ENCODE measurements at places on chromosomes 4 and X. TPM values are rescaled to one million over a fixed set of nuclear protein-coding genes. Genes with fewer than 3 reads are reported as not detected.

Gene UGT2B11
- not detected for polyA plus RNA-seq

Gene SLC6A8
- polyA plus RNA-seq = 72.5 TPM

Gene SSX3
- polyA plus RNA-seq = not detected

Gene YIPF7
- polyA plus RNA-seq = 1.3 TPM

Gene STATH
- polyA plus RNA-seq = not detected

Gene TENM3
- 41.2 TPM for polyA plus RNA-seq

Gene NR3C2
- polyA plus RNA-seq = 9.2 TPM

Gene DDX3X
- 176 TPM for polyA plus RNA-seq

Gene DIPK2B
- 6.2 TPM for polyA plus RNA-seq
